Ecto neural progenitor cell (in vitro differentiated cells): ENCODE measurements at places on chromosomes 5 and 9.

- DNase-seq: no peak
Measured at GRCh38 chr9:126471084-126471624, 142.6 kb upstream of the LMX1B start.

- no peak for DNase-seq
Measured at GRCh38 chr5:9622971-9623421, 7.2 kb downstream of the TAS2R1 start.

- DNase-seq: no peak
Measured at GRCh38 chr9:83623679-83624076, 735 bp downstream of the IDNK start.

DNA sequence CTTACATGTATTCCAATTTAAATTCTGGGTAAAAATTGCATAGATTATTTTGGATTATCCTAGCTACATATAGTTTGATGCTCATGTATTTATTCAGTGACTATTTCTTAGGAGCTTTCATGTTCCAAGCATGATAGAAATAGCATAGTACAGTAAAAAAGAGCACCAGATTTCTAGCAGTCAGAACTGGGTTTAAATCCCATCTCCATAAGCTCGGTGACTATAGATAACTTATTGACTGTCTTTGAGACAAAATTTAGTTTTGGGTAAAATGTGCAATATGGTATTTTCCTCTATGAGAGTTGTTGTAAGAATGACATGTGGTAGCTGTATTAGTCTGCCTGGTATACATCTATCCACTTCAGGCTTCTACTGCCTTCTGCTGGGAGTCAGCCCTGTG is 889.6 kb downstream of the DTWD2 start:
- DNase-seq: no peak

DNA sequence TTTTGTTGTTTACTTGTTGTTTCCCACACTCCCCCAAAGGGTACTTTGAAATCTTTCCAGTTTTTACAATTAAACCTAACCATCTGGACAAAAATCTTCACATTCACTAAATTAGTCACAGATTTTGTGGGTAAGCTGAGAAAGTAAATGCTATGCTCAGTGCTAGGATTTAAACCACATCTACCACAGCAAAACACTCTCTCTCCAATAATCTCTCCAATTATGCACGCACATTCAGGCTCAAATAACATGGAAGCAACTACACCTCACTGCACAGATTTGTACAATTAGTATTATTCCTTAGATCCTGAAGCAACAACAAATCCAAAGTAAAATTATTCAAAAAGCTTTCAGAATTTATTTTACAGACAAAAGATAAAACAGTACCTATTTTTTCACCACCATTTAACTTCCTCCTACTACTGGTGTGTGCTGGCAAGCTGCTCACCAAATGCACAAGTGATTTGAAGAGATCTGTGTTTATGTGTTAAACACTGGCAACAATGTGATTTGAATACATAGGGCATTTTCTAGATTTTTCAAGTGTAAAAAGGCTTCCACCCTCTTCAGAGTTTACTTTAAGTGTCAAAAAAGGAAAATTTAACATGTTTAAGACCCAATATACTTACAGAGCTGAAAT is 16.6 kb downstream of the ZNF608 start:
- DNase-seq: no peak

DNA sequence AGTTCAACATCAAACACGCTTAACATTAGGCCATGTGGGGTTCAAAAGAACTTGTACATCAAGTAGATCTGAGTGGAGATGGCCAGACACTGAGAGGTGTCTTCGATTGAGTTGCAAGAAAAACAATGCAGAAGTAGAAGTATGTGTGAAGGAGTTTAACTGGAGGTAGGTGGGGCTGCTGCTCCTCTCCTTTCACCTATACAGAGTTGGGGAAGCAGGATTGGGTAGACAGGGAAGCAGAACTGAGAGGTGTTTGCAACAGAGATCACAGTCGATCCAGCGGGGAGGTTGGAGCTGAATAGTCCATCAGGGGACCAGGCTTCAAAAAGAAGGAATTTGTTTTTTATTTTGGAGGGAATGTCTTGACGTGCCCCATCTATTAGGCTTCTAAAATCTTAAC is 61.7 kb upstream of the SLC27A6 start:
- no peak for DNase-seq

GRCh38 chr5:90356176-90356575 is 53.4 kb downstream of the CETN3 start:
- DNase-seq: no peak

GRCh38 chr9:18849890-18850677 is 182.9 kb downstream of the SAXO1 start:
- DNase-seq: no peak

- DNase-seq: no peak
Measured at GRCh38 chr9:14238079-14238478, 75.9 kb downstream of the NFIB start.

DNA sequence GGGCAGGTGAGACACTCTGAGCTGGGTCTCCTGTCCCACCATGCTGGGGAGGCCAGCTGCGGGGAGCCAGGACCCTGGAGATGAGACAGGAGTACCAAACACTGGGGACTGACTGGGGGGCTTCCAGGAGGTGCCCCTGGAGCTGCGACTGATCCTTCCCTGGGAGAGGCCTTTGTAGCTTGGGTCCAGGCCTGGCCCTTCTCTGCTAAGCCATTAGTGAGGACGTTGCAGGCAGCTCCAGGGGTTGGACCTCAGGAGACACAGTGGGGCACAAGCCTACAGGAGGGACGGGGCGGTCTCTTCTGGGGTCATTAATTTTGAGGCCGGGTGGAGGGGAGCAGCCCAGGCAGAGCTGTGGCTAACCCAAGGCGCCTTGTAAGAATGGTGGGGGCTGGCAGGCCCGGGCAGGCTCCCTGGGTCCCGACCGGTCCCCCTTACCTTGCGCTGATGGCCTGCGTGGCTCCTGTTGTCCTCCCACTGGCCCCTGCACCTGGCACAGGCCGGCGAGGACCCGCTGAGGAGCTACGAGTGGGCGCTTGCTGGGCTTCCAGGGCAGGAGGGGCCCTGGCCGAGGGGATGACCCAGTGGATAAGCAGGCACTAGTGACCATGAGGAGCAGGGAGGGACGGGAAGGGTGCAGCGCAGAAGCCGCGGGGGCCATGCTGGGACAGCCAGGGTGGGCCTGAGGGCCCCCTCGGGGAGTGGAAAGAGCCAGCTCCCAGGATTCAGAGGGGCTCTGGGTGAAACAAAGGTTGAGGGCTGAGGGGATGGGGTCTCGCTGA is 5.1 kb downstream of the MRPS2 start:
- DNase-seq: no peak

DNA sequence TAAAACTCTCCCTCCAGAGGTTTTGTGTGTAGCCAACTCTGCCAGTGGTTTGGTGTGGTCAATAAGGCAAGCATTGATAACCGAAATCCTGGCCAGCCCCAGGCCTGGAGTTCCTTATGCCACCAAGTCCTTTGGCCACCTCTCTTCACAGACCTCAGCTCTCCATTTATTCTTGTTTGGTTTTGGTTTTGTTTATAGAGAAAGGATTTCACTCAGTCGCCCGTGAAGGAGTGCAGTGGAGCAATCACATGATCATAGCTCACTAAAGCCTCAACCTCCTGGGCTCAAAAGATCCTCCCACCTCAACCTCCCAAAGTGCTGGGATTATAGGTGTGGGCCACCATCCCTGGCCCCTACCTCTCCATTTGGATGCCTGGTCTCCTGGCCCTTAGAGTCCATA is 55.4 kb upstream of the PPARGC1B start:
- no peak for DNase-seq

DNA sequence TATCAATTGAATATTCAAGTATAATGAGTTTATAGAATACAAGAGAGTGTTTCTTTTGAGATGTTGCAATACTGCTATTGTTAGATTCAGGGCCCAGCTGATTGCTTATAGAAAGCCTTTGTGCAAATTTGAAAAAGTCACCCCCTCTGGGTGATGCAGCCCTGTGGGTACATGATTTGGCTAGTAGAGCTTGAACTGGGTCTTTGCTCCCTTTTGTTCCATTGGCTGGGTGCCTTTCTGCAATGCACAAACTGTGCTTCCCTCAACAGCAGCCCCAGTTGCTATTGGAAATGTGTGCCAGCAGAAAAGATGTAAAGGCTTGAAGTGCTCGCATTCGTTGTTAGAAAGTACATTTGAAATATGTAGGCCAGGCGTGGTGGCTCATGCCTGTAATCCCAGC is 61.8 kb upstream of the CEMIP2 start:
- DNase-seq: no peak

GRCh38 chr9:86529496-86530275 is 175.5 kb upstream of the TUT7 start:
- no peak for DNase-seq

DNA sequence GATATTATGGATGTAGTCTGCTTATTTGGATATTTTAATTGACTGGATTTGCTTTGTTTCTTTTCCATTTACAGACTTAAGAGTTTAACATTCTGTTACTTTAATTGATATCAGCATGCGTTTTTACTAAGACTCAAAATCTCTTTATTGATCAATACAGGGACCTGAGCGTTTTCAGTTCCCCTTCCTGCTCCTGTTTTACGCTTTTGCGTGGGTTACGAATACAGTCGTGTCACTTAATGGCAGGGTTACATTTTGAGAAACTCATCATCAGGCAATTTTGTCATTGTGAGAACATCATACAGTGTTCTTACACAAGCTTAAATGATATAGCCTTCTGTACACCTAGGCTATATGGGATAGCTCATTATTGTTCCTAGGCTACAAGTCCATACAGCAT is 65.2 kb downstream of the PBX3 start:
- no peak for DNase-seq
